Stimulated activated naive CD4-positive, alpha-beta T cell treated with Interleukin-2 at 50 U/mL for 16 hours (primary cell): ENCODE measurements at places on chromosomes 5 and 9.

DNA sequence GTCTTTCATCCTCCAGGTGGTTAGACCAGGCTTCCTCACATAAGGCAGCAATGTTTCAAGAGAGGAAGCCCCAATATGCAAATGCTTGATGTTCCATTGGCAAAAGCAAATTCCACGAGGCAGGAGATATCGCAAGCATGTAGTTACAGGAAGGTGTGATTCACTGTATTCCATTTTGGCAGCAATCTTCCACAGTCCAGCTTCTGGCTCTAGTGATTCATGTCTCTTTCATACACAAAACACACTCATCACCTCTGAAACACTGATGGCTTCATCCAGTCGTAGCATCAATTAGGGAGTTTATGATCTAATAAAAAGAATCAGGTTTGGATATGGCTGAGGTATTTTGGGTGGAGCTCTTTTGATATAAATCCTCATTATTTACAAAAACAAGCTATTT lies 552.2 kb upstream of the RIOK2 start:
- no peak for DNase-seq

DNA sequence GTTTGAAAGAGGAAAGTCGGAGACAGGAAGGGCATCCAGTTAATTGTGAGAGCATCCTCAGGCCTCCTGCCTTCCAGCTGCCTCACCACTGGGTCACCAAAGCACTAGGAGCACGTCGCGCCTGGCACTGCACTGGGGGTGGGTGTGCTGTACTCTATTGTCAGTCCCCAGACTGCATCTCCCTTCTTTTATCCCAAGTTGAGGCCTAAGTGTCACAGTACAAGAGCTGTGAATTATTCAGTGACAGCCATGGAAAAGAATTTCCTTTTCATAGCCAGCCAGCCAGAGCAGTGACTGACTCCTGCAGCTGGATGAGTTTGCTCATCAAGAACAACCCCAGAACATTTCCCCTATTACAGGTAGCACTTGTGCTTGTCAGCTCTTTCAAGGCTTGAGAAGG lies 16.3 kb downstream of the CLTA start:
- DNase-seq, result no peak

DNA sequence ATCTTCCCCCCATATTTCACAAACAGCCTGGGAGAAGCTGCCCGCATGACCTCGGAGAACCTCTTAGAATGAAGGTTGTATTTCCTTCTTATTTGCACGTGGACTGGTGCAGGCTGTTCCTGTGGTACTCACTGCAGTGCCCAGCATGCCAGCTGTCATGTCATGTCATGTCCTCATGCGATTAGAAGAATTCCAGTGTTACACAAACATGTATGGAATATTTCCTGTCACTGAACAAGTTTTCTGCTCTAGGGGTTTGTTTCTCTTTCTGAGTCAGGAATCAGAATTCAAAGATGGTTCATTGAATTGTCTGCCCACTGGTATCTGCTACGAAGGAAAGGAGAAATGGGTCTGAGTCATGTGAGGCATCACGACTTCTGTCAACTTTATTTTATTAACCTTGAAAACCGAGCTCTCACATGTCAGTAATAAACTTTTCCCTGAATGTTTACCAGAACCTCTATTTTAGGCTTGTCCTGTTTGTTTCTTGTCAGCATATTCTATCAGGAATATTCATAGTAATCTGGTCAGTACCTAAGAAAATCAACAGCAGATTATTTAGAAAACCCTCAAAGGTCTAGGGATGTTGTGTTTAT lies 415.6 kb downstream of the GADD45G start:
- no peak for DNase-seq

GRCh38 chr5:40683305-40683704 lies 3.6 kb downstream of the PTGER4 start:
- DNase-seq, result no peak

- no peak for DNase-seq
Measured at GRCh38 chr9:18722882-18723281, 248.9 kb downstream of the ADAMTSL1 start.

DNA sequence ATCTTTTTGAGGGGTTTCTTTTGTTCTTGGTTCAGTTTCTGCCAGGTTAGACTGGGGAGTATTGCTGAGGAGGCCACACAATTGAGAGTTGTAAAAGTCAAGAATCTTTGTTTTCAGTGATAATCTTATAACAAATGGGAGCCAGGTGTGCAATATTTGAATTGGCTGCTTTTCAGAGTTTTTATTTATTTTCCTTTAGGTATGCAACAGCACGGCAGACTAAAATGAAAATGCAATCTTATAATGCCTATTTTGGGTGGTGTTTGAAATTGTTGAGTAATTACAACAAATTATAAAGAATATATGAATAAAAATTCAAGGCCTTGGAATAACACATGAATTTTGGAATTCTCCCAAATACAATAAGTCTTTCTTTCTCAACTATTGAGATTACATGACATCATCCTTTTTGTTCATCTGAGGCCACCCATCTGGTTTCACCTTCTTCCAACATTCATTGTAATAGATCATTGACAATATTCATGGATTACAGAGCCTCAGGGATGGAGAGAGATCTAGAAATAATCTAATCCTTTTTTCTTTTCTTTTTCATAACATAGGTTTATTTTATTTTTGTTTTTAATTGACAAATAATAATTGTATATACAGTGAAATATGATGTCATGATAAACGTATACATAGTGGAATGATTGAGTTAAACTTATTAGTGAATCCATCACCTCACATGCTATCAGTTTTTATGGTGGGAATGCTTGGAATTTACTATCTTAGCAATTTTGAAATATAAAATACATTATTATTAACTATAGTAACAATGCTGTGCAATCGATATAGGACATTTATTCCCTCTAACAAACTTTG lies 1061.0 kb downstream of the NR2F1-AS1 start:
- no peak for DNase-seq

DNA sequence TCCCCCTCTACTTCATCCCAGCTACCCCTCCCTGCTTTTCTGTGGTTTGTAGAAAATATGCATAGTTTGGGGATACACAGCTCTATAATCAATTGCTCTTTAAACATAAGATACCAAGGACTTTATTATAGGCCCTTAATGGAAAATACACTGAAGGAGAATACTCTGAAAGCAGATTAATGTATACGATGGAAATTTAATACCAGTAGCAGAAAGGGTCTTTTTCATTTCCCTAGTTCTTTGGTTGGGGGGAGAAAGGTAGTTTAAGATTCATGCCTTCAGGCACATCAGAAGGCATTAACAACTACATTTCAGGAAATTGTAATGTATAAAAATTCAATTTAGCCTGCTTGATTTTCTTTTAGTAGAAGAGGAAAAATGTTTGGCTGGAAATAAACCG lies 452.9 kb upstream of the ZNF608 start:
- DNase-seq, result no peak

DNA sequence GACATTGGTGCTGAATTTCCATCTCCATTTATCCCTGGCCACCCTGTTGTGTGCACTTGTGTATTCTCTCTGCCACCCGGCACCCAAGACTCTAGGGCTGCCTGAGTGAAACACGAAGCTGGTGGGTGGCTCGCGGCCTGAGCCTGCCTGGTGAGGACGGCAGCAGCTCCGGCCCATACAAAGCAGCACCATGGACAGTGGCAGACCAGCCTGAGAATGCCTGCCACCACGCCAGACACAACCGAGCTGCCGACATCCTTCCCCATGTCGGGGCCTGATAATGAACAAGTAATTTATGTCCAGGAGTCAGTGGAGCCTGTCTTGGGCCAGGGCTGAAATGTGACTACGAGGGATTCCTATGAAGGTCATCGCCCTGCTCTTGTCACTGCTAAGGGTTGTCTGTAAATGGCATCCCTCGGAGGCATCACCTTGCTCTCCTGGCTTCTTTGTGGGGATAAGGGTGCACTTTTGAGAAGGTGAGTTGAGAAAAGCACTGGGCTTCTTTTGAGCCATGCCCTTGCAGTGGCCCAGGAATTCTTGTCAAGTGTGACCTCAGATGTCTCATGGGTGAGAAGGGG lies 175.7 kb downstream of the MELK start:
- no peak for DNase-seq

DNA sequence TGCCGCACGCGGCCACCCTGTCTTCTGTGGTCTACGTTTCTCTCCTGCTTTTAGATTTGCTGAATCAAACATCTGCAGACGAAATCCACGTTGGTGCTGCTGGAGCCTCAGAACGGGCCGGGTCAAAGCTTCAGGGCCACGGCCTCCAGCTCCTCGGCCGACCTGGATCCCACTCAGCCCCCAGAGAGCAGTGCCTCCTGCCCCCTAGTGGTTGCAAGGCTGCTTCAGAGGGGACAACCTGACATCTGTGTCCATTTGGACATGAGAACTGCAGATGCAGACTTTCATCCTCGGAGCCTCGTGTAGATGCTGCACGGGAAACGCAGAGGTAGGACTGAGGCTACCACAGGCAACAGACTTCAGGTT lies 23.0 kb upstream of the SLC6A3 start:
- DNase-seq, result no peak

- no peak for DNase-seq
Measured at GRCh38 chr9:137431416-137431931, 8.3 kb downstream of the NOXA1 start.

DNA sequence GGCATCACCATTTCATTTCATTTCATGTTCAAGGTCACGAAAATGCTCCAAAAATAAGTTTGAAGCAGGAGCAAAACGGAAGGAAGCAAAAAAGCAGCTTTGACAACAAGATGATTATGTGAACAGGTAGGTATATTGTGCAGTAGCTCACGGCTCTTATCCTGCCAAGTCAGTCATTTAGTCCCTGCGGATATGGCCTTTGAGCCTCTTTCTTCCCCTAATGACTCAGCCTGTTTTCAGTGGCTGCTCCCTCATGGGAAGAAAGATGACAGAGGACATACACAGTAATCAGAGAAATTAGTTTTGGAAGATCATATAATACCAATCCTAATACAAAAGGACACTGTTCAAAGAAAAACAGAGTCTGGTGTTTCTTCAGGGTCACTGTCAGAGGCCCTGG lies 155.8 kb upstream of the GRAMD2B start:
- DNase-seq, result no peak

DNA sequence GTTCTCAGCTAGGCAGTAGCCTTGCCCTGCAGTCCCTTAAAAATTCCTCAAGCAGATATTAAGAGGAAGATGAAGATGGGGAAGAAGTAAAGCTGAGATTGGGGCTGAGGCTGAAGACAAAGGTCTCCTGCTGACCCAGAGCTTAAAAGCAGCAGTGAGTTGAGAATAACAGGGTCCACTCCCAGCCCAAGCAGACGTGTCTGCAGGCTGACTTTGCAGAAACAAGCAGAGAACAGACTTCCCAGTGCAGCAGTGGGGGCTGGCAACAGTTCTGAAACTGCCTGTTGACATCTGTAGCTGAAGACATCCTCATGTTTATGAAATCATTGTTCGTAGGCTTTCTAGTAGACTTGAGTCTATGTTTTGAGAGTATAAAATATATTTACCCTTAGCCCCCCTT lies 1.1 kb downstream of the CTXN3 start:
- DNase-seq, result no peak
